Cortex of kidney (tissue), 1 donor: ENCODE measurements at places on chromosomes 5 and 9.

GRCh38 chr5:31682025-31682424 is 43.1 kb downstream of the PDZD2 start:
- DNase-seq: no peak

GRCh38 chr5:59923465-59923864 is 29.9 kb upstream of the PDE4D start:
- DNase-seq: no peak

- DNase-seq: no peak
These were observed 33.2 kb downstream of the DIAPH1 start for GRCh38 chr5:141585594-141585993.

DNA sequence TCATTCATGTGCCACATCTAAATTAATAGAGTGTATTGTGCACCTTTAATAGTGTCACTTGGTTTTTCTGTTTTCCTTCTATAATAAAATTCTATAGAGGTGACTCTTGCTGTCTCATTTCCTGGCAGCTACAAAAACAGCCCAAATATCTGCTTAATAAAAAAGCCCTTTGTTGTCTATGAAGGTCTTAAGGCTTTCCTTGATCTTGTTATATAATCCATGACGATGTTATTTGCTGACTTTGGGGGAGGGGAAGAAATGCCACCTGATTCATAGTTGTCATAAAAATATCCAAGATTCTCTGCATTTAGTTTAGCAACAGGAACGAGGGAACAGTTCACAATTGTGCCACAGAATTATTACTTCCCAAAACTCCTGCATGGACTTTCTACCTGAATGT is 31.3 kb downstream of the CPEB4 start:
- no peak for DNase-seq

GRCh38 chr9:109379513-109379912 is 58.7 kb upstream of the EPB41L4B start:
- DNase-seq: no peak

DNA sequence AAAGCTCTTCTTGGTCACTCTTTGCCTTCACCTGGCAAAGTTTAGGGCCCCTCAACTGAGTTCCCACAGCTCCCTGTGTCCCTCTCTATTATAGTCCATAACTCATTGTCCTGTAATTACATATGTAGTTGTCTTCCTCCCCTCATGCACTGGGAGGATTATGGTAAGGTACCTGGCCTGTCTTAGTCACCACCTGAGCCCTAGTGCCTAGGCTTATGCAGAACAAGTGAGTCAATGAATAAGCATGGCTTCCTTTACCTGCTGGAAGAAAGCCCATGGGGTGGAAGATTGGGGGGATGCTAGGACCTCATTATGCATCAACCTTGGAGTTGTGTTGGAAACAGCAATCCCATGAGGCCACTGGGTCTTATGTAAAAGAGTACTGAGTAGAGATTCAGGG is 187.7 kb upstream of the TRIM32 start:
- no peak for DNase-seq

DNA sequence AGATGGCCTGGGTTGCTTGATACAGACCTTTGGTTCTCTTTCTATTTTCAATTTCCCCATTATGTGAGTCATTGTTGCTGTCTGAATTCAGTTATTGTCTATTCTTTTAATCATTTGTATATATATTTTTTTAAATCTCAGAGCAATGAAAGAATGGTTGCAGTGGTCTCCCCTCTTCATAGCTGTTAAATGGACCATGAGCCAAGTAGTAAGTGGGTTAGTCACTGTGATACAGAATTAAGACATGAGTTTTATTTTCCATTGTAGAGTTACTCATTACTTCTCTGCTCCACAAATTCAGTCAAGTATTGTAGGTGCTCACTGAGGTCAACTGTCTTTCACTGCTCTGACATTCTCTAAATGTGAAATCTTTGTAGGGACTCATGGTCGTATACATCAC is 174.6 kb upstream of the GRAMD2B start:
- DNase-seq: no peak

GRCh38 chr5:138732466-138732865 is 20.8 kb upstream of the CTNNA1 start:
- no peak for DNase-seq

DNA sequence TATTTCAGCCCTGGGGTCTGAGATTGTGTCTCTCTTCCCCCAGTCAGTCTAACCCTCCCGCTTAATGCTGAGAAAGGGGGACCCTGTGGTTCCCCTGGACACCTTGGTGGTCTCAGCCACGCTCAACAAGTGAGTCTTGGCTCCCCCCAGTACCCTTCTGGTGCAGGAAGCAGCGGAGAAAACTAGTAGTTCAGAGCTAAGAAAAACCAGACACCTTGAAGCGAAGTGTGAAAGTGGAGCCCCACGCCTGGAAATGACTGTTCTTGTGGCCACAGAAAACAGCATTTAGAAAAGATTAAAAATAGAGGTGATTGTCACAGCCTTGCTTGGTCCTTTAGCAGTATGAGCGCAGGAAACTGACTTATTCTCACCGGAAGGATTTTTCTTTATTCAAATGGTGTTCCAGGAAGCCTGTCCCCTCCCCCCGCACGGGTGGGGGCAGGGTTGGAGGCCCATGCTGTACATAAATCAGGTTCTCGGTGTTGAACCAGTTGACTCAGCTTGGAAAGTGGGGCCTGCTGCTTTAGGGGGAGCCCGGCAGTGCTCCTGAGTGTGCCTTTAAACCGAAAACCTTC is 8.1 kb downstream of the ARPC5L start:
- DNase-seq: no peak

DNA sequence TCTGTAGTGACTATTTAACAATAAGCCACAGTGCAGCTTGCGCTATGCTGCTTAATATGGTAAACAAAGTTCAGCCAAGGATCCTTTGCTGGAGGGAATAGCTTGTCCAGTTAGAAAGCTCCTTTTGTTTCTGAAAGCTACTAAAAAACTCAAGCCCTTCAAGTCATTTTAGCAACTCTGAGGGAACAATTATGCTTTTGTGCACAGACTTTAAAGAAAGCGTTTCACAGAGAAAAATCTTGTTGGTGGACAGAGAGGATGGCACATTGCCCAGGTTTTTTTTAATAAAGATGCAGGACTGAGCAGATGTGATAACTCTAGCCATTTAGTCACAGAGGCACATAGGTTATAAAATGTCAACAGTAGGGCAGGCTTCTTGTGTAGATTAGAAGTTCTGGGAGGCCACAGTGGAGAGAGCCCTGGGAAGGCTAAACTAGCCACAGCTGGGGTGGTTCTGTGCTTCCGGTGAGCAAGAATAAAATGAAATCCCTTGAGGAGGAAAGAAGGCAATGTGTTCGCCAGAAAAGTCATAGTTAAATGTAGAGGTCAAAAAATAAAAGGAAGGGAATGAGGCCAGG is 63.4 kb downstream of the ALDH7A1 start:
- DNase-seq: no peak

DNA sequence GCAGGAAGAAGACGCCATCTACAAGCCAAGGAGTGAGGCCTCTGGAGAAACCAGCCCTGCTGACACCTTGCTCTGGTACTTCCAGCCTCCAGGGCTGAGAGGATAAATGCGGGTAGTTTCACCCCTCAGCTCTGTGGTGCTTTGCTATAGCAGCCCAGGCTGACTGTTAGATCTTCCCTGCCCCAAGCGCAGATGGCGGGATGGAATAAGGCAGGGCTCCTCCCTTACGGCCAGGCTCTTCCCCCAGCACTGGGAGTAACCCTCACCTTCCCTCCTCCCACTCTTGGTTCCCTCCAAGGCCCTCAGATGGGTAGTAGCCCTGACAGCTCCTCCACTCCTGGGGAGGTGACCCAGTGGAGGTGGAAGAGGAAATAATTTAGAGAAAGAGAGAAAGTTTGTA is 285.1 kb downstream of the GADD45G start:
- DNase-seq: no peak

- DNase-seq: no peak
These were observed 37.8 kb upstream of the C5orf63 start for GRCh38 chr5:127111112-127111511.

DNA sequence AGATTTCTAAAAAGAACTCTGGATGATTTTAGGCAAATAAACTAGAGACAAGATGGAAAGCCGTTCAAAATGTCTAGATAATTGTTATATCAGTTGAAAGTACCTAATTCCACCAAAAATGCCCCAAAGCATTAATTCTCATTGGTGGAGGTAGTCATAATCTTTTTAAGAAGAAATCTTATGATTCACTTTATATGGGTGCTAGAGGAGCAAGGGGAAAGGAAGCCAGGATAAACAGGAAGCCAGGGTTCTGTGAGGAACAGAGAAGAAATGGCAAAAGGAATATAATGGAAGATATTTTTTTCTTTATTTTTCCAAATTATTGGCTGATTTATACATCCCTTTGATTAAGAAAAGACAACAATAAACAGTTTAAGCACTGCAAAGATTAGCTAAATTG is 7.8 kb downstream of the YIPF5 start:
- DNase-seq: no peak

DNA sequence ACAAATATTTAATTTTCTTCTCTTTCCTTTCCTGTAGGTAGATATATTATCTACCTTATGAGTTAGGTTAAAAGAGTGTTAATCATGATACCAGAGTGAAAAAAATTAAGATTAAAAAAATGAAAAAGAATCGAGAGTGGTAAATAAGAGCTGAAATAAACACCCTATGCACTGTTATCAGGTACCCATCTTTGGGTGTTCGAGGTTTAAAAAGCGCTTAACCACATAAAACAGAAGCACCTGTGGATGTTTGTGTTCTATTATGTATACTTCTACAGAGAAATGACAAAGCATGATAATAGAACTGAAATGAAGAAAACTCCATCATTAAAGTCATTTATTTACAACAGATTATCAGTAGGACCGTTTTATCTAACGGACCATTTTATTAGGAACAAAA is 25.7 kb upstream of the GCNT4 start:
- DNase-seq: no peak

GRCh38 chr5:174617910-174618309 is 106.5 kb upstream of the MSX2 start:
- DNase-seq: no peak

DNA sequence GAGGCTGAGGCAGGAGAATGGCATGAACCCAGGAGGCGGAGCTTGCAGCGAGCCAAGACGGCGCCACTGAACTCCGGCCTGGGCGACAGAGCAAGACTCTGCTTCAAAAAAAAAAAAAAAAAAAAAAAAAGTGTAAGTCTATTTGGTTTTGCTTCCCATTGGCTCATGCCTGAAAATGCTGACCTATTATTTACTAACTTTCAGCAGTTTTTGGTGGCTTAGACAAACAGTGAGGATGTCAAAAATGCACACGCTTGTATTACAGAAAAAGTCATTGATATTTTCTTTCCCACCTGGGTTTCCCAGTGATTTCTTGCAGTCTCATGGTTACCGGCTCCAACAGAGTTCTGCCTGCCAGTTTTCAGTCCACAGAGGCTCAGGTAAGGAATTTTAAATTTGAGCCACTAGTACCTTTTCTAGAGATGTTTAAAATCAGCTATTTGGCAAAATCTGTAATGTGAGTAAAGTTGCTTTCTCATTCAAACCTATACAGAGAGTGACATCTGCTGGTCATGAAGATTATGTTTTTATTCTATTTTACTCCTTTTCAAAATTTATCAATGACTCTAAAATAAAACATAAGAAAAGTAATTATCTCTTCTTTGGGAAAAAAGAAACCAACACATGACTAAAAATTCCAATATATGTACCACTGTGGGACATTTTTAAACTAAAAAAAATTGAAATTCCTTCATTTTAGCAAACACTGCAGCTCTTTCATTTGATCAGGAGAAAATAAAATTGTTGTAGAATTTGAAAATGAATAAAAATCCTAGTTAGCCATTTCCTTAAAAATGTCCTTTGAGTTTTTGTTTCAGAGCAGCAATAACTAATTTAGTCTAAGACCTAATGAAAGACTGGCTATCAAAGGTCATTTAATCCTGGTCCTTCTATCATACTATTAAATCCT is 8.8 kb downstream of the FAM200C start:
- no peak for DNase-seq

DNA sequence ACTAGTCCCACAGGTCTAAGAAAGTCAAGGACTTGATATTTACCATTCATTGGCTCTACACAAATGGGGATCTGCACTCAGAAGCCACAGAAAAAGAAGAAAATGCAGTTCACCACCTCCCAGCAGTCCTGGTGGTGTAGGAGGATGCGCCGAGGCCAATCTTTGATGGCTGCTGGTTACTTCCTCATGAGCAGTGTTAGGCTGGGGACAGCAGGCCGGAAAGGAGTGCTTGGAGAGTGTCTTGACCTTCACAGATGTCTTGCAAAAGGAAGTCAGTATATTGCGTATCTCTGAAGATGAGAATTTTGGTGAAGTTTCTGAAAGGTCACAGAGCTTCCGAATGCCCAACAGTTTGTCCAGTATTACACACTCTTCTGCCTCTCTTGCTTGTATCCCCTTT is 597.0 kb downstream of the EBF1 start:
- no peak for DNase-seq

GRCh38 chr9:98080326-98080725 is 23.8 kb downstream of the NANS start:
- no peak for DNase-seq

GRCh38 chr5:15363601-15364000 is 136.4 kb upstream of the FBXL7 start:
- no peak for DNase-seq

DNA sequence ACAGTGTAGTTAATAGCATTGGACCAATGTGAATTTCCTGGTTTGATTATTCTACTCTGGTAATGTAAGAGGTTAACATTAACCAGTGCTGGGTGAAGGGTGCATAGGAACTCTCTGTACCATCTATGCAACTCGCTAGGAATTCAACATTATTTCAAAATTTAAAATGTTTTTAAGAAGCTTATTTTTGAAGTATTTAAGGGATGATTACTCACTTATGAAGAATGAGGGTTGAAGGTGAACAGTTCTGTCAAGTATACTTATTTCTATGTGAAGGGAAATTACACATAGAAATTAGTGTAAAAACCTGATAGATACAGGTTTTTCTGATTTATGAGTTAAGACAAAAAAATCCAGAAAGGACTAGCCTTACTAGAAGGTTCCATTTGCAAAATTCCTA is 165.8 kb downstream of the INSYN2B start:
- DNase-seq: no peak

GRCh38 chr9:98227883-98228282 is 27.6 kb downstream of the TBC1D2 start:
- no peak for DNase-seq

- DNase-seq: no peak
These were observed 203.4 kb upstream of the SEMA6A start for GRCh38 chr5:116778032-116778431.

GRCh38 chr9:99720455-99721050 is 101.1 kb upstream of the NR4A3 start:
- DNase-seq: no peak

- DNase-seq: no peak
These were observed 11.2 kb downstream of the FAM240B start for GRCh38 chr9:38708759-38709158.

DNA sequence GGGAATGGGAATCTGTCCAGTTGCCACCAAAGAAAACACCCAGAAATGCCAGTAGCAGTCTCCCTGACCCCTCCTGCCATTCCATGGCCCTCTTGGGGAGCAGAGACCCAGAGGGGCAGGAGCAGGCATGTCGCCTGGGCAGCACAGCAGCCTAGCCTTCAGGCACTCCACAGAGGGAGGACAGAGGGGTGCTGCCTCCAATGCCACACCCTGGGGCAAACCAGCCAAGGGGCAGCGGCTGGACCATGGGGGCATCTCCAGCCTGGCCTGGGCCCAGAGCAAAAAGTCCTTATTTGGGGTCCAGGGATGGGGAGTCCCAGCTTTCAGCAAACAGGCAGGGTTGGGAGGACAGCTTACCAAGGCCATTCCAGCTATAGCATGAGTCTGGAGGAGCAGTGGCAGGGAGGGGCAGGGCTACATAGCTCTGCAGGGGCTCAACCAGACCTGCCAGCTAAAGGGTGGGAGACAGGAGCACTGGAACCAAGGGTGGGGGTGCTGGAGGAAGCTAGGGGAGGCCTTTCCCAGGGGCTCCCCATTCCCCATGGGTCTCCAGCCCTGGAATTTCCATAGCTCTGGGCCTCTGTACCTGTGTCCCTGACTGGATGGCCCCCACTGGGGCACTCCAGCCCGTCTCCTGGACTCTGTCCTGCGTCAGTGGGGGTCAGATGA is 6.7 kb downstream of the BRD3 start:
- DNase-seq: no peak
